ENCODE measurements at places on chromosomes 1 and 21. TPM values are rescaled to one million over a fixed set of nuclear protein-coding genes. Genes with fewer than 3 reads are reported as not detected.

CLCA4 gene
- 194 TPM for total RNA-seq

WDR4 gene
- total RNA-seq: 8.1 TPM

GPR153 gene
- total RNA-seq: 21.0 TPM

- no peaks in the 10 kb centered on the region for H3K27me3 ChIP-seq
- no peaks in the 10 kb centered on the region for H3K36me3 ChIP-seq
- no peak for DNase-seq
- H3K4me3 ChIP-seq: no peak overlapping the region
Measured at GRCh38 chr1:240109920-240110636, 18.4 kb downstream of the FMN2 start.

RXRG gene
- 0.20 TPM for total RNA-seq

GRCh38 chr1:233998891-233999290 lies 94.4 kb downstream of the SLC35F3 start:
- no peaks in the 10 kb centered on the region for H3K4me1 ChIP-seq
- DNase-seq: no peak
- H3K36me3 ChIP-seq: no peaks in the 10 kb centered on the region
- H3K27ac ChIP-seq: no peak overlapping the region

FLAD1 gene
- total RNA-seq: 28.2 TPM

GRCh38 chr1:61851849-61852669 lies 109.8 kb downstream of the PATJ start:
- no peaks in the 10 kb centered on the region for H3K27me3 ChIP-seq
- no peak for DNase-seq
- no peak overlapping the region for H3K27ac ChIP-seq
- H3K4me3 ChIP-seq: no peak overlapping the region
- H3K36me3 ChIP-seq: no peaks in the 10 kb centered on the region
- H3K4me1 ChIP-seq: no peaks in the 10 kb centered on the region

GRCh38 chr1:31183927-31184554 lies 55.6 kb downstream of the NKAIN1 start:
- no peaks in the 10 kb centered on the region for H3K27me3 ChIP-seq
- H3K36me3 ChIP-seq: no peaks in the 10 kb centered on the region
- no peak overlapping the region for H3K27ac ChIP-seq
- H3K4me1 ChIP-seq: no peaks in the 10 kb centered on the region
- DNase-seq: peak; percentile 49
- no peak overlapping the region for H3K4me3 ChIP-seq

RUNX3 gene
- total RNA-seq: 3.2 TPM

GREM2 gene
- total RNA-seq: 3.6 TPM

KLHDC9 gene
- 10.1 TPM for total RNA-seq

- no peaks in the 10 kb centered on the region for H3K36me3 ChIP-seq
- H3K4me1 ChIP-seq: no peaks in the 10 kb centered on the region
- H3K4me3 ChIP-seq: no peak overlapping the region
- H3K27me3 ChIP-seq: no peaks in the 10 kb centered on the region
- H3K27ac ChIP-seq: no peak overlapping the region
Measured at GRCh38 chr1:42999308-42999707, 40.6 kb upstream of the SLC2A1 start.

DNA sequence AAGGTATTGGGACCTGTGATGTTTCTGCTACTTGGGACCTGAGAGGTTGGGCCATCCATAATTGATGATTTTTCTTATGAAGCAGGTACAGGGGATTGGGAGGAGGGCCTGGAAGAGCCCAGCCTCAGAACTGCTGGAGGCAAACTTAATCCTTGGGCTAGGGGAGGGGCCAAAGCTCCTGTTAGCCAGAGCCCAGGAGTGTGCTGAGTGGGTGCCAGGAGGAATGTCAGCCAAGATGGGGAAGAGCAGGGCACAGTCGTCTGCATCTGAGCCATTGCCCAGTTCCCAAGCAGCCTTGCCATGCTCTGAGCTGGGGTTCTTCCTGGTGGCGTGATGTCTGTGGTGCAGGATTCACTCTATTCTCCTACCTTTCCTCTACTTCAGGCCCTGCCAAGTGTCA lies 5.8 kb downstream of the MAPKAPK2 start:
- no peak for DNase-seq
- no peaks in the 10 kb centered on the region for H3K27me3 ChIP-seq
- H3K4me3 ChIP-seq: no peak overlapping the region
- H3K27ac ChIP-seq: no peak overlapping the region
- no peaks in the 10 kb centered on the region for H3K36me3 ChIP-seq

DNA sequence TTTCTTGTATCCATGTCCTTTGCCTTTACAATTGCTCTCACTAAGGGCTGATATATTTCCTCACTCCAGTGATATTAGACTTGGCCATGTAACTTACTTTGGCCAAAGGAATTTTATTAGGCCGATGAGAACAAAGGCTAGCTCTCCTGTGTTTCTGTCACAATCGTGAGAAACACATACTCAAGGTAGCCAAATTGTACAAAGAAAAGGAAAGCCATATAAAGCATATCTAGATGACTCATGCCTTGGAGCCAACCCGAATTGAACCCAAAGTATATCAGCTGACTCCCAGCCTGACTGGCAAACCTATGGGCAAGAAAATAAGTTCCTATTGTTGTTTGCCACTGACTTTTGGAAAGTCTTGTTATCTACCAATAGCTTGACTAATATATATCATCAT lies 371.7 kb upstream of the LRRC7 start:
- no peaks in the 10 kb centered on the region for H3K27me3 ChIP-seq
- no peak overlapping the region for H3K4me3 ChIP-seq
- no peak for DNase-seq
- no peaks in the 10 kb centered on the region for H3K4me1 ChIP-seq
- no peaks in the 10 kb centered on the region for H3K36me3 ChIP-seq
- no peak overlapping the region for H3K27ac ChIP-seq

GRCh38 chr1:203668401-203668800 lies 41.8 kb downstream of the ATP2B4 start:
- DNase-seq: no peak
- no peak overlapping the region for H3K4me3 ChIP-seq
- no peaks in the 10 kb centered on the region for H3K36me3 ChIP-seq
- peak overlapping the region; percentile 26 for H3K27ac ChIP-seq
- no peaks in the 10 kb centered on the region for H3K27me3 ChIP-seq
- H3K4me1 ChIP-seq: no peaks in the 10 kb centered on the region

RGS7 gene
- 0.24 TPM for total RNA-seq

DNA sequence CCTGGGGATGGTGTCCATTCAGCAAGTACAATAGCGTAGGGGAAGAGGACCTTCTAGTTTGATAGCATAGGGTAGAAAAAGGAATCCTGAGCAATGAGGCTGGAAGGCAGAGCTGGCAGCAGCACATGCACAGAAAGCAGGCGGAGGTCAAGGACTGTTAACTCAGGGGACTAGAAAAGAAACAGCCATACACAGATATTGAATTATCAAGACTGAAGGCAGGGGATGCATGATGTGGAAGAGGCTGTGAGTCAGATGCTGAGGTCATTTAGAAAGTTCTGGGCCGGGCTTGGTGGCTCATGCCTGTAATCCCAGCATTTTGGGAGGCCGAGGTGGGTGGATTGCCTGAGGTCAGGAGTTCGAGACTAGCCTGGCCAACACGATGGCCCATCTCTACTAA lies 65.6 kb downstream of the OPTC start:
- H3K27ac ChIP-seq: no peak overlapping the region
- no peaks in the 10 kb centered on the region for H3K27me3 ChIP-seq
- no peaks in the 10 kb centered on the region for H3K36me3 ChIP-seq
- no peaks in the 10 kb centered on the region for H3K4me1 ChIP-seq
- no peak overlapping the region for H3K4me3 ChIP-seq

DNA sequence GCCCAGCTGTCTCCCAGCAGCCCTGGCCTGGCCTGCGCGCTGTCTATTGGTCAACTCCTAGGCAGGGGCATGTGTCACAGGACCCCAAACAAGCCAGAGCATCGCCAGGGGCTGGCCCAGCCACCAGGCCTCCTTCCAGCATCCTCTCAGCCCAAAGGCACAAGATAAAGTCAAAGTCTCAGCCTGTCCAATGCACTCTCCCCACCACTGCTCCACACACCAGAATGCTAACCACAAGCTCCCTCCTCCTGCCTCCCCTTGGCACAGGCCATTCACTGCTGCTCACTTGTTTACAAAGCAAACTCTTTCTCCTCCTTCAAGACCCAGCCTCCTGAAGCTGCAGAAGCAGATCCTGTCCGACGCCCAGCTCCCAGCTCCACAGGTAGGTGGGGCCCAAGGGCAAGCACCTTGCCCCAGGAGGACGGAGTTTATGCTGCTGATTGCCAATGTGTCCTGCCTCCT lies 133.4 kb downstream of the DMRTB1 start:
- no peaks in the 10 kb centered on the region for H3K27me3 ChIP-seq
- DNase-seq: peak; percentile 26
- no peaks in the 10 kb centered on the region for H3K4me1 ChIP-seq
